Breast epithelium (tissue), 4 donors: ENCODE measurements at places on chromosomes 12 and 14.

GRCh38 chr14:89750281-89750755 lies 204.2 kb downstream of the EFCAB11 start:
- H3K36me3 ChIP-seq = no peaks in the 10 kb centered on the region
- no peak overlapping the region for H3K4me3 ChIP-seq
- H3K27ac ChIP-seq = no peak overlapping the region

DNA sequence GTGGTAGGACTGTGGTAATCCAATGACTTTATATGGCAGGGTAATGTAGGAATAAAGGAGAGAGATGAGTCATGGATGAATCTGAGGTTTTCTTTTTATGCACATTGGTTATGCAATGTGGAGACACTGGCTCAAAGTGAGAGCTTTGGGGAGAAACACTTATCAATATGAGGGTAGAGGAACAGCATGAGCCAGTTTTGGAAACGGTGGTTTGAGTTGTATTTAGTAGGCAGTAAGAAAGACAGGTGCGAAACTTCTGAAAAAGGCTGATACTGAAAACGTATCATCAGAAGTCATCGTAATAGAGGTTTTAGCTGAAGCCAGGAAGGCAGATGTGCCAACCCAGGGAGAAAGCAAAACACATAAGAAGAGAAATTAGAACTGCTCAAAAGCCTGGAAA lies 854.8 kb upstream of the SEL1L start:
- no peak overlapping the region for H3K27ac ChIP-seq
- H3K36me3 ChIP-seq = no peaks in the 10 kb centered on the region
- H3K4me1 ChIP-seq = no peaks in the 10 kb centered on the region
- no peak overlapping the region for H3K4me3 ChIP-seq

DNA sequence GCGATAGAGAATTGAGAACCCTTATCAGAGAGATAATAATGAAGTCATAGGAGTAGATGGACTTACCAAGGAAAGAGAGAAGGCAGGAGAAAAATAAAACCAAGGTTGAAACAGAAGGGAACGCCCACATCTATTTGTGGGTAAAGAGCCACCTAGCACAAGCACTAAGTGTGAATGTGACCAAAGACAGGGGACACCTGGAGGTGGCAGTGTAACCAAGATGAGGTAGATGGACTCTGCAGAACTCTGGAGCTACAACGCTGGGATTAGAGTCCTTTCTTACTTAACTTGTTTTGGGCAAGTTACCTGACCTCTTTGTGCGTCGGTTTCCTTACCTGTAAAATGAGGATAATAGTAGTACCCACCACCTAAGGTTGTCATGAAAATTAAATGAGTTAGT lies 101.9 kb downstream of the SLC5A8 start:
- DNase-seq = no peak
- no peak overlapping the region for H3K27ac ChIP-seq
- no peaks in the 10 kb centered on the region for H3K4me1 ChIP-seq

DNA sequence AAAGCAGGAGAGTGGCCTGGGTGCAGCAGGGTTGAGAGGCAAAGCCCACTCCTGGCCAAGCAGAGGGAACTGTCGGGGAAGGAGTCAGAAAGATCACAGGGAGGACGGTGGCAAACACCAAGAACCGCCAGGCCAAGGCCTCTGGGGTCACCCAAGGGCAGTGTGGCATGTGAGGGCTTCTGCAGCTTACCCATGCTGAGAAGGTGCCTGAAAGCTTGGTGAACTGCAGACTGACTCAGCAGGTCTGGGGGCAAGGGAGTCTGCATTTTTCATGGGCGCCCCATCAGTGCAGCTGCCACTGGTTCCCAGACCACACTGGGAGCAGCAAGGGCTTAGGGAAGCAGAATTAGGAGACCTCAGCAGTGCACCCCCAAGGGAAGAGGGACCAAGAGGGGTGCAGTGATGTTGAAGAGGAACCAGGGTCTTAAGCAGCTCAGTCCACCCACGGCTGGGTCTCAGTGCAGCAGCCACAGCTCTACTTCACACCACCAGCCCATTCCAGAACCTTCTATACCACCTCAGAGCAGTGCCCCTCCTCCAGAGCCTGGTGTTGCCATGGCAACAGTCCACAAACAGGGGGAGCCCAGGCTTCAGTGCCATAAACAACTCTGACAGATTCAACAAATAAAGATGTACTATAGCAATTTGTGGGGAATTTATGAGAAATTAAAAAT lies 59.4 kb downstream of the ITPK1 start:
- H3K27me3 ChIP-seq = no peaks in the 10 kb centered on the region
- H3K4me1 ChIP-seq = no peaks in the 10 kb centered on the region
- H3K4me3 ChIP-seq = no peak overlapping the region
- no peaks in the 10 kb centered on the region for H3K36me3 ChIP-seq
